ENCODE measurements at places on chromosomes 4 and X.

- DNase-seq: no peak
Measured at GRCh38 chr4:130422261-130422660, 1326.3 kb downstream of the C4orf33 start.

GRCh38 chrX:13374364-13374763 is 54.5 kb upstream of the ATXN3L start:
- no peak for DNase-seq

DNA sequence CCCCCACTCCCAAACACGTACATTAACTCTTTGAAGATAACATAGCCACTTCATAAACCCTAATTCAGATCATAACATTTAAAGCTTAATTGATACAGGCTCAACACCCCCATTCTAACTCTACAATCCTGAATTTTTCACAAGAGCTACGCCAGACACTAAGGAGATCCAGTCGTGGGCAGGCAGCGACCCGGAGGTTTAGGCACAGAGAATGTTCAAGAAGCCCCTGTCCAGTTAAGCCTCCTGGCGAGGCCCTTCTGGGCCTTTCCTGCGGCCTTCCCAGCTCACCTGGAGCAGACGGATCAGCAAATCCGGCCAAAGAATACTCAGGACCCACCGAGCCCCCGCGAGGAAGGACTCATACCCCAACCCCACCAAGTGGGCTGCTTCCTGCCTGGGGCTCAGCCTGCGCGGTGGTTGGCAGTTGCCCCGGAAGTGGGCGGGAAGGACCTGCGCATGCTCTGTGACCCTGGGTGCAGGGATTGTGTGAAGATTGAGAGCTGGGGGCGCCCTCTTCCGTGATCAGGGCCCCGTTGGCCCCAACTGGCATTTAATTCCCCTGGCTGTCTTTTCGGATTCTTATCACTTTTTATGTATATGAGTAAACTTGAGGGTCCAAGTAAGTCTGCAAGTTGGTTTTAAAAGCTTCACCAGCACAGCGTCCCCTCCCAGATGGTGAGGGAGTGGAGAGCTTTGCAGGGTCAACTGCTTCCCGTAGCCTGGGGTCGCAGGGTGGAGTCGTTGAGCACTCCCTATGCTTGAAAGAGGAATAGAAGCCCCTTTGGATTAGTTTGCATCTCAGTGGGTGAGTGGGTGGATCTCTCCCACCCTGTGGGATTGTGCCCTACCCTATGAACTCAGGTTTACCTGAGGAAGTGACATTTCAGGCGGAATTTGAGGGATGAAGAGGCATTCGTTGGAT is at the start of gene TRIM61:
Gene TRIM61 (minus strand): TSS at position 415 of the 922 bp plus-strand sequence. CDS start 7,655 bp downstream, outside the sequence.
- peak; percentile 41 for DNase-seq

DNA sequence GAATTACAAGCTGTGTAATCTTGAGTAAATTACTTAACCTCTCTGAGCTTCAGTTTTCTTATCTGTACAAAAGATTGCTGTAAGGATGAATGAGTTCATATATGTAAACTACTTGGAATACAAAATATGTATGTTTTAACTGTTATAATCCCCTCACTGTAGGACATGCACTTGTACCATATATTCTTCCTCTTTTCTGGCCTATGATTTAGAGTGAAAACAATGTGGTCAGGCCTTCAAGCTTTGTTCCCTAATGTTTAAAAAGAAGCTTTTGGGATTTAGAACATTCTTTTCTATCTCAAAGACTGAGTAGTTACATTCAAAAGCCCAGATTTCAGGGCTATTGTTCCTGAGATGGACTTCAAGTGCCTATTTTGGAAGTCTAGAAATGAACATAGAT is 26.7 kb upstream of the GPRIN3 start:
- no peak for DNase-seq

Data from activated CD4-positive, alpha-beta T cell treated with anti-CD3 and anti-CD28 coated beads, Interleukin-2, amount 50 U/mL, for 24 hours (primary cell).